ENCODE measurements at places on chromosomes 16 and 17.

GRCh38 chr17:32794533-32795246 lies 82.2 kb downstream of the MYO1D start:
- DNase-seq = no peak

GRCh38 chr17:29256735-29257466 lies 10.2 kb downstream of the CRYBA1 start:
- DNase-seq = no peak

GRCh38 chr16:67263201-67263600 lies 14.4 kb downstream of the SLC9A5 start:
- no peak for DNase-seq

- no peak for DNase-seq
Measured at GRCh38 chr16:10521681-10522274, 58.6 kb downstream of the EMP2 start.

DNA sequence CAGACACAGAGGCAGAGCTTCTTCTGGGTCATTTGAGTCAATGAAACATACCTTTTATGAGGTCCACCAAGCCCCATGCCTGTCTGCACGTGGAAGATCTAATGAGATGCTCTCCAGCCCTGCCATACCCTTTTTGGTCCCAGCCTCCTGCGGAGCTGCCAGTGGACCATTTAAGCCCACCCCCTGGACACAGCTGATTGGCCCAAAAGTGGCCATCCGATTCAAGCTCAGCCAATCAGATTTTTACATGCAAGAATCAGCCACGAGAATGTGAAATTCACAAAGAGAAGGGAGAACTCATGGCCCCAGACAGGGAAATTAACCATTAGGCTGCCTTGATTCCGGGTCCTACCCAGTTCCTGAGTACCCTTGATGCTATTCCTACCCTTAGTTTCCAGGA lies 231.0 kb upstream of the EEF2KMT start:
- no peak for DNase-seq

- no peak for DNase-seq
Measured at GRCh38 chr17:50924800-50925199, 58.6 kb upstream of the TOB1 start.

DNA sequence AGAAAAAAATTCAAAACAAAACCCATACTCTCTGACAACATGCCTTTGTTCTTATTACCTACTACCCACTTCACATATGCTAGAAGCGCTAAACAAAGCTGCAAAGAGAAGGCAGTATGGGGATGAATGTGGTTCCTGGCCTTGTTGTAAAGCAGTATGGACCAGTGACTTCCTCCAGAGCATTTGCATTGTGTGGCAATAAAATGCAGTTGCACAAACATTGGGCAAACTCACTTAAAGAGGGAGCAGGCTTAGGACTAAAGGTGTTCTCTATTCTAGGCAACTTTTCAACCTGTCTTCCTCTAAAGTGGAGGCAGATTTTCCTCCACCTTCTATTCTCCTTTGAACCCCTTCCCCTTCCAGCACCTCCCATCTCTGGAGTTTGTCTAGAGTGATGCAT lies 17.1 kb downstream of the TMIGD1 start:
- no peak for DNase-seq

GRCh38 chr16:79202977-79203376 lies 397.6 kb downstream of the MAF start:
- DNase-seq = no peak

DNA sequence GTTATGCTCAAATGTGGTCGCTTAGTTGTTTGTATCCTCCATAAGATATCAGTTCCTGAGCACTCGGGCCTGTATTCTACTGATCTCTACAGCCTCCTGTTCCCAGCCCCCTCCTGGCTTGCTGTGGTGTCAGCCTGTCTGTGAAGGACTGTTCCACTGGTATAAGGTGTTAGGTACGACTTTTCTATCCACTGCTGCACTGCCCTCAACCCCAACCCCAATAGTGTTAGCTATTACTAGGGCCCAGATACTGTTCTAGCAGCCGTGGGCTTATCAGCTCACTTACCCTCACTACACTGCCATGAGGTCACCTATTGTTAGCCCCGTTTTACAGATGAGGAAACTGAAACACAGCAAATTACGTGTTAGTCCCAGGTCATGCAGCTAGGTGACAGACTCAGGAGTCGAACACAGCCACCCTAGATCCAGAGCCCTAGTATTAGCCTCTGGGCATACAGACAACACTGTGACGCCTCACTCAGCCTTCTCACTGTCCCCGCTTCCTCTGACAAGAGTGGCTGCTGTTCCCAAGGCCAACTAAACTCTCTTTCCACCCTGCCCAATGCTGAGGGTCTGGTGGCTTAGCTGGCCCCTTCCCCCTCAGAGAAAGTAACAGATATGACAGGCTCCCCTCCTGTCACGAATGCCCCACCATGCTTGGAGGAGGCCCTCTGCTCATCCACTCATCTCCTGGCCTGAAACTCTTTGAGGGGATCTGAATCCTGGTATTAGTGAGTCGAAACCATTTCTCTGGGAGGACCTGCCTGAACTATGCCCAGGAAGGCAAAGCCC lies 25.6 kb upstream of the ZNF652 start:
- no peak for DNase-seq

DNA sequence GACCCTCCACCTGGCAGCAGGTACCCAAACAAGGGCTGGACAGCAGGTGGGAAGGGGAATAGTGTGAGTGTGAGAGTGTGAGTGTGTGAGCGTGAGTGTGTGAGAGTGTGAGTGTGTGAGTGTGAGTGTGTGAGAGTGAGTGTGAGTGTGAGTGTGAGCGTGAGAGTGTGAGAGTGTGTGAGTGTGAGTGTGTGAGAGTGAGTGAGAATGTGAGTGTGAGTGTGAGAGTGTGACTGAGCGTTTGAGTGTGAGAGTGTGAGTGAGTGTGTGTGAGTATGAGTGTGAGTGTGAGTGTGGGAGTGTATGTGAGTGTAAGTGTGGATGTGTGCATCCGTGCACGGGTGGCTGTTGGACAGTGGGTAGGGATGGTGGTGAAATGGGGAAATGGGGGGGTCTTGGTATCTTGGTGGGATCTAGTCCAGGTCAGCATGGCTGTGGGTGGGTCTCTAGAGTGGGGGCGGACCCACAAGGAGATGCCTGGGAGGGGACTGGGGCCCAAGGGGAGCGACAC lies 408 bp downstream of the ADGRG1 start:
- no peak for DNase-seq

DNA sequence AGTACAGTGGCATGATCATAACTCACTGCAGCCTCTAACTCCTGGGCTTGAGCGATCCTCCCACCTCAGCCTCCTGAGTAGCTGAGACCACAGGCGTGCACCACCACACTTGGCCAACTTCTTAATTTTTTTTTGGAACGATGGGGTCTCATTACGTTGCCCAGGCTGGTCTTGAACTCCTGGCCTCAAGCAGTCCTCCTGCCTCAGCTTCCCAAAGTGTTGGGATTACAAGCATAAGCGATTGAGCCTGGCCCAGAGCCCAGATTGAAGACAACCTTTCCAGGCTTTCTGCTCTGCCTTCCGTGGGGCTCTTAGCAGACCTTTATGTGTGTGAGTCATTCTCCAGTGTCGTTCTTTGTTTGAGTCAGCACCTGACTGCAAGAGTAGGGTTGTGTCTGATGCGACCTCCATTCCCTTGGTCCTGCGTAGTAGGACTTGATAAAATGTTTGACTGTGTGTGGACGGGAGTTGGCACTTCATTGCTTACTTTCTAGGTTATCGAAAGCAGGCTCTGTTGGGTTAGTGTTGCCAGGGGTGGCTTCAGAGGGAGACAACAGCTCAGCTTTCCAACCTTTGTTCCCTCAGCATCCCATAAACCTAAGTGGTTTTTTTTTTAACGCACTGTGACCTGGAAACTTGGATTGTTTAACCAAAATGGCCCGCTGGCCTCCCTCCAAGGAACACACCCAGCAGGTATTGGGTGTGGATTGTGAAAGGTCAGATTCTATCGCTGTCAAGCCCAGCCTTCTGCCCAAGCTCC lies 26.4 kb downstream of the EEF2K start:
- no peak for DNase-seq

DNA sequence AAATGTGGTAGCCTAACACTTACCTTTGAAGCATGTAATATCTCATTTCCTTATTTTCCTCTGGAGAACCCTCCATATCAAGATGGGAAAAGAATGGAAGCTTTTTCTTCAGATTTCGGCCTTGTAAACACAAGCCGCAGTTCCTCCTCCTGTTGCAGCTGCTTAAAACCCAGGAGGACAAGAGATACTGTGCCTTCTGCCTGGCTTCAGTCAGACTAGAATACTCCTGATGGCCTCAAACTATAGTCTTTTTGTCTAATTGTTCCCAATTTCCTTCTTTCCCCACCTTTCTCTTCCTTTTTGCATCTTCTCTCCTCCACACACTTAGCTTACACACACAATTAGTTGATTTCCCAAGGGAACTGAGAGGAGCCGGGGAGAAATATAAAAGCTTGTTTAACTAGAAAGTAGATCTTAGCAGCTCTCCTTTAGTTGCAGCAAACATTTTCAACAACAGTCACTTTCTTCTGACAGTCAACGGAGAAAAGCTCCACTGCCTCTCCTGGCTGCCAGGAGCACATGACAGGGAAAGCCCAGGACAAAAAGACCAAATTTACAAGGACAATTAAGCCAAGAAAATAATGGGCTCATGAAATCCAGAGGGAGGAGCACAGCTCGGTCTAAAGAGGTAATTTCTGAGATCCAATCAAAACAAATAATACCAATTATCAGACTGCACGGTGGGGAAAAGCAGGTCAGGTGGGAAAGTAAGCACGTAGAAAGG lies 76.4 kb upstream of the C17orf78 start:
- DNase-seq = no peak

DNA sequence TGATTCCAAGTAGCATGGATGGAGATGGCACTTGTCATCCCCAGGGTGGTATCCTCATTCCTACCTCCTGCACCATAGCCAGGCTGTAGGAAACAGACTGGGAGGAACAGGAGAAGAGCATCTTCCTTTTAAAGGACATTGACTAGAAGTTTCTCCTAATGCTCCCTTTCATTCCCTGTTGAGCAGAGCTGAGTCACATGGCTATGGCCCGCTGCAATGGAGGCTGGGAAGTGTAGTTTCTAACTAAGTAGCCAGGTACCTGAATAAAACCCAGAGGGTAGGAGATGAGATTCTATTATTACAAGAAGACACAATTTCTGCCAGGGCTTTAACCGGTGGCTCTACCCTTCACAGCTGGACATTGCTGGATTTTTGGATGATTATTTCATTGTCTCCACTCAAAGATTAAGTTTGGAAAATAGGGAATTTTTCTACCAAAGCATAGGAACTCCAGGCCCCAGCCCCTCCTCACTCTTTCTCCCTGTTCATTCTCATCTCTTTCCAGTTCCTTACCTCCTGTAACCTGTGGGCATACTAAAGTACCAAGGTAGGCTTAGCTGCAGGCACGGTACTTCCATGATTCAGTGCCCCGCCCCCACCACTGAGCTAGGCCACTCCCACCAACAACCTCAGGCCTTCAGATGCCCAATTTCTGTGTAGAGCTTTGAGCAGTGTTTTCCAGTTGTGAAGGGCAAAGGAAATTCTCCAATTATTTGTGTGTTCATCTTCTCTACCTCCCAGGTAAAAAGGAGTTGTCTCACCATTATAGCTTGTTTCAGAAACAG lies 378.3 kb downstream of the CDH13 start:
- DNase-seq = no peak

- DNase-seq = no peak
Measured at GRCh38 chr17:80942423-80943345, 49.0 kb upstream of the CHMP6 start.

DNA sequence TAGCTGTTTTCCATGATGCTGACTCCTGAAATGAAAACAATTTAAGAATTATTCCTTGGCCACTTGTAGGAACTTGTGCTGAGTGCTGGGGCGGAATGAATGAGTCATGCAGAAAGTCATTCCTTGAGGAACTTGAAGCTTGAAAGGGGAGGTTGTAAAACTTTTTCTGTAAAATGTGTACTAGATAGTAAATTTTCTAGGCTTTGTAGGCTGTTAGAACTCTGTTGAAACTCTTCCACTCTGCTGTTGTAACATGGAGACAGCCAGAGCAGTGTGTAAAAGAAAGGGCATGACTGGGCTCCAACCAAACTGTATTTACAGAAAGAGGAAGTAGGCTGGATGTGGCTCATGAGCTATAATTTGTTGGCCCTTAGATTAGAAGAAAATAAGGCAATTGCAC lies 46.1 kb downstream of the ABCA8 start:
- no peak for DNase-seq

GRCh38 chr17:19553036-19553435 lies 19.4 kb downstream of the SLC47A1 start:
- no peak for DNase-seq

- DNase-seq = no peak
Measured at GRCh38 chr16:88067530-88068411, 116.5 kb downstream of the BANP start.

DNA sequence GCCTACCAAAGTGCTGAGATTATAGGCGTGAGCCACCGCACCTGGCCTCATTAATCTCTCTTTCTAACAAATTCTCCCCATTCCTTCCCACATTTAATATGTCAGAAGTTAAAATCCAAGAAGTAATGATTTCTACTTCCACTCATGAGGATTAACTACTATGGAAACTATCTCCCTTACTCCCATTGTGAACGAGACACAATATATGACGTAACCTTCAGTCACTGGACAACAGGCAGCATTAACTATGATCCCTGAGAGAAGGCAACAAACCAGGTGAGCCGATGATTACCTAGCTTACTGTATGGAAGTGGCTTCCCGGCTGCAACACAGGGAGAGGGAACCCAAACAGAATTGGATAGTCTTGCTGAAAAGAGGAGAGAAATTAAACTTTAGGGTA lies 20.0 kb downstream of the GLG1 start:
- no peak for DNase-seq

- DNase-seq = no peak
Measured at GRCh38 chr17:62008294-62008693, 56.8 kb downstream of the MED13 start.

DNA sequence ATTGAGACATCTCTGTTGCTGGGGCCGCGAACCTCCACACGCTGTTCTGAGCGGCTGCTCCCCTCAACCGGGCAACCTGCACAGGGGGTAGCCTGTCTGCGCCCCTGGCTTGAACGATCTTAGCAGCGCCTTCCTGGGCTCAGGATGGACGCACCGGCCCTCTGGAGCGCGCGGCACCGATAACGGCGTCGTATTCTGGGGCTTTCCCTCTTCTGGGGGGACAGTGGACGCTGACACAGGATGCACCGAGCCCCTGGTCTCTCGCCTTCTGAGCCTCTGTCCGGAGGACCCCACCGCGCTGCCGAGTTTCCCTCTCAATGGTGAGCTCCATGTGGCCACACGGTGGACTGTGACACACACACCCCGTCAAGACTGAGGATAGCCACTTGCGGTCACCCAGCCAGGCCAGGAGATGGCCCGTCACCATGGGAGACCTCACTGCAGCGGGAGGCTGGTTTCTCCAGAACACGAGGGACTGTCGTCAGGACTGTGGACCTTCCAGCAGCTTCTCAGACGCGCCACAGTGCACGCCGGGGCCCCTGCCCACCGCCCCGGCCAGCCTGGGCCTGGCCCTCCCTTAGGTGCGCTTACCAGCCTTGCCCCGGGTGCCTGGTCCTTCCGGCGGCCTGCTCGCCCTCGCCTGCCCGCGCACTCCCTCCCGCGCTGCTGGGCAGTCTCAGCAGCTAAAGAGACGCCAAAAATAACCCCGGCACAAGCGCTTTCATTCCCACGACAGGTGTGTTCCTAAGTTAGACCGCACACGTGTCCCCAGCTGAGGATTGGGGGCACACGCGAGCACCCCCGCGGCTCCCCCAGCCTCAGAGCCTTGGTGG lies 30.0 kb upstream of the PABPN1L start:
- no peak for DNase-seq

Measured in stimulated activated CD8-positive, alpha-beta memory T cell treated with anti-CD3 and anti-CD28 coated beads, Interleukin-4, amount 100 ng/mL, for 1 hour (primary cell).